ENCODE measurements at places on chromosomes 7 and 10.
A peak's percentile ranks its signal among the peaks of the same experiment; 100 is the strongest.

GRCh38 chr7:148318838-148319237 lies 271.7 kb upstream of the C7orf33 start:
- DNase-seq, result no peak

DNA sequence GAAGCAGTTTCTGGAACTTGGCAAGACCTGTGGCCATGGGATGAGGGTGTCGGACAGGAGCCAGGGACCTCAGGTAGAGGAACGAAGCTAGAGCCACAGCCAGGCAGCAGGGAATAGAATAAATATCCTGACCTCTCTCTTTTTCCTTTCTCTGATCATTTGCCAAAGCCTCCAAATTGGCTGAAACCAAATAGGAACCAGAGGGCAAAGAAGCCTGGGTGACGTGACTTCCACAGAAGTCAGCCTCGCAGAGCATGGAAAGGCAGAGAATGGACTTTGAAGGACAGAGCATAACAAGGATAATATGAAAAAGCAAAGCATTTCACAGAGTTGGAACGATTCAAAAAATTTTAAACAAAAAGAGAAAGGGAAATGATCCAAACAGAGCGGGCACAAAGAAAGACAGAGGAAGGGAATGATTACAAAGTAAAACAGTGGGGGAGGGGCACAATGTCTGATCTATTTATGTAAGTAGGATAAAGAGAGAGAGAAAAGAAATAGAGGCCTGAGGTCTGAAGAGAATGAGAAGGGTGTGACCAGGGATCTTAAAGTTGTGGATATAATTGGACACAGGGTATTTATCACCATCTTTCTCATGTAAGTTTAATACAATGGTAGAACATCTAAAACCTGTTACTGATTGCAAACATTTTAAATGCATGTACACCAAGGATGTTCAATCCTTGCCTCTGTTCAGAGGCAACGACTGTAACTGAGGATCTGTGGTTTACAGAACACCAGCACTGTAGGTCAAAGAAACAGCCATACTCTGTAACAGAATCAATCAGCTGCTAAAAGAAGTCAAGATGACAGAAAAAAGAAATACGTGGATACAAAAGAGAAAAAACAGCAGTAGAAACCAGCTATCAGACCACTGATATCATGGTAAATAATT lies 4.5 kb upstream of the ZEB1 start:
- no peak for DNase-seq

DNA sequence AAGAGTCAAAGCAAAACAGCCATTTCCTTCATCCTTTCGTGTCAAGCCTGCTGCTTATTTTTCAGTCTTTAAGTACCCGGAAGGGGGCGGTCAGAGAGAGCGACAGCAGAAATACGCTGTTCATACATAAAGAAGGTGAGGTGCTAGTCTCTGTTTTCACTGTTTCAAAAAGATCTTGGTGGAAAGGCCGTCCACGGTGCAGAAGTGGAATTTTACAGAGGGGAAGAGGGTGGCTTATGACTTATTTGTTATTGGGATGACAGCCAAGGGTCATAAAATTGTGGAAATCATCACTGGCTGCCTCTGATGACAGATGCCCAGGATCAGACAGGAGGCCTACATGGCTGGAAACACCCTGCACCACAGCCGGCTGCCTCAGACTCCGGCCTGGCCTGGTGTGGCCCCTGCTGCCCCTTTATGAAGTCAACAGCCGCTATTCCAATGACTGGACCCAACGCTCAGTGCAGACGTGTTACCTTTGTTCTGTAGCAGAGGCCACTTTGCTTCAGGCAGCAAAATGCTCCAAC lies 57.0 kb downstream of the HIPK2 start:
- DNase-seq, result peak; percentile 70

DNA sequence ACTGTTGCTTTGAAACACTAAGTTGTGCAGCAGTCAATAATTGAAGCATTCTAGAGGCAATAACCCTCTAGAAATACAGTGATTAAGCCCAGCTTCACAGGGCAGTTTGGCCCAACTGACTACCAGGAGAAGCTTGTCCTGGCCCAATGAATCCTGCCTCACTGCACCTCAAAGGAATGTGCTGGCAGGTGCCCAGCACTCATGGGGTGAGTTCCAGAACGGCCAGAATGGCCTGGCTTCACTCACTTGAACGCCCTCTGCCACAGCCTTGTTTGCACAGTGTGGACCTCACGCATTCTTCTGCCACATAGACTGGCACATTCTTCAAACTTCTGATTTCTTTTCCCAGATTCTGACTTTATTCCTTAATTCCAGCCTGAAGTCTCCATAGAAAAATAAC lies 6.6 kb upstream of the ITIH2 start:
- DNase-seq, result peak; percentile 81

DNA sequence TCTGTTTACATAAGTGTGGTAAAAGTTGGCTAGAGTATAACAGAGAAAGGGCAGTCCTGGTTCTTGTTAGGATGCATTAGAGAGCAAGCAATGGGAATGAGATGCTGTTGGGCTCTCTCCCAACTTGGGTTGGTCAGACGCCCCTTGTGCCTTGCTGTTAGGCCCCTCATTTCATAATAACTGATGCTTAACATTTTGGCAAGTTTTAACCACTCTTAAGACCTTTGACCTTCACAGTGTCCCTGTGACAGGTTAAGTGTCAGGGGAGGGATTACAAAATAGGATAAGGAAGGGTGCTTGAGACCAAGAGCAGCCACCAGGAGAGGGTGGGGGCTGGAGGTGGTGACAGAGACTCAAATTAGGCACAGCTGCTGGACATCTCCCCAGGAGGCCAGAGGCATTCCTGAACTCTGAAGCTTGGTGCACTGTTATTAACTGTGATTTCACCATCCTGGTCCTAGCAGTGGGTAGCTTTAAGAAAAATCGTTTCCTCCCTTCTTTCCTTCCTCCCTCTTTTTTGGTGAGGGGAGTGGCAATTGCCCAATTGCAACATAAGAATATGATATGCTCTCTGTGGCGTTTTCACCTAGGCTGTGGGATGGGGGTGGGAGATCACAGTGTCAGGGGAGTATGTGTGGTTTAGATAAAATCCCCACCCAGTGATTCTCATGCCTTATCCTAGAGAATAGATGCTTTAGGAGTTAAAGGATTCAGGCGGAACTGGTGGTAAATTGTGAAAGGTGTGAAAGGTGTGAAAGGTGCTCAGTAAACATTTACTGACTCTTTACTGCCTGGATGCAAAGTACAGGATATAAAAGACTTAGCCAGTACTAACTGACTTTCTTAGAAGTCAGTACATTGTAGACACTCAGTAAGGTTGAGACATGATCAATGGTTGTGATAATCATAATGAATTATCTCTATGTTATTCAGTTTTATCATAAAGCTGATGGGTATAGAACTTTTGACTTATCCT lies 270.5 kb downstream of the BICC1 start:
- DNase-seq, result no peak

DNA sequence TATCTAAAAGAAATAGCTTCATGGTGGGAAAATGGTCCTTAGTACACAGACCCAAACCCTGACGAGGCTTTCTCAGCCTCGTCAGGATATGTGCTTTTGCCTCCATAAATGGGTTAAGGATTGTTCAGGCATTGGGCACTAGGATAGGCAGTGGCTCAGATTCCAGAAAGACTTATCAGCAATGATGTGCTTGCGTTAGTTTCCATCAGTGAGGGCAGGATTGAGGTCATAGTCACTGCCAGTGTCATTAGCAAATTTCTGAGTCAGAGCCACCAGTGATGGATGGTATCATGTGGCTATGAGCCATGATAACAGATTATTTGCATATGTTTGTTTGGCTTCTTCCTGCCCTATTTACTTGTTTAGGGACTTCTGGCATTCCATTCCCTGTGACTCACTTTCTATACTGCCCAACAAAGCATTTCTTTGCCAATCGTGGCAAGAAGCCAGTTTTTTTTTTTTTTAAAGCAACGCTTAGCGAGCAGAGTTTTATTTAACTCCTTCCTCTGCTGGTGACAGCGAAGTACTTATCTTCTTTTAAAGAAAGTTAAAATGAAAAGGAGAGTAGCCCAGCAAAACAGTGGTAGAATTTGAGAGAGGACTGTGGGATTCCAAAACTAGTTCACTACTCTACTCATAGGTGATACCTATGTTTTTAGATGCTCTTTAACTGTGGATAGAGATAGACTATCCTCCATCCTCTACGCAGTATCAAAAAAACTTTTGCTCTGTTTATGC lies 44.4 kb downstream of the MYPN start:
- peak; percentile 84 for DNase-seq

DNA sequence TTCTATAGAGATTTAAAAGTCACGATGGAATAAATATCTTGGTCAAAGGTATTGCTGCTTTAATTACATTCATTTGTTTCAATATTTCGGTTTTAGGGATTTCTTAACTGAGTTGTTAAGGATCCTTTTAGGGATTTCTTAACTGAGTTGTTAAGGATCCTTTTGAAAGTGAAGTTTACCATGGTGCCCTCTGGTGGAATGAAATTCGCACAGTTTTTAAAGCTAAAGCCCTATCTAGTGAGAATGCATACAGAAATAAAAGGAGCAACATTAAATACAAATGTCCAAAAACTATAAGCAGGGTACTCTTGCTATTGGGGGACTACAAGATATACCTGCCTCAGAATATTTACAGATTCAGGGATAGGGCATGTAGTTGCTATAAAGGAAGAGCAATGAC lies 193.7 kb downstream of the RNLS start:
- DNase-seq, result no peak

DNA sequence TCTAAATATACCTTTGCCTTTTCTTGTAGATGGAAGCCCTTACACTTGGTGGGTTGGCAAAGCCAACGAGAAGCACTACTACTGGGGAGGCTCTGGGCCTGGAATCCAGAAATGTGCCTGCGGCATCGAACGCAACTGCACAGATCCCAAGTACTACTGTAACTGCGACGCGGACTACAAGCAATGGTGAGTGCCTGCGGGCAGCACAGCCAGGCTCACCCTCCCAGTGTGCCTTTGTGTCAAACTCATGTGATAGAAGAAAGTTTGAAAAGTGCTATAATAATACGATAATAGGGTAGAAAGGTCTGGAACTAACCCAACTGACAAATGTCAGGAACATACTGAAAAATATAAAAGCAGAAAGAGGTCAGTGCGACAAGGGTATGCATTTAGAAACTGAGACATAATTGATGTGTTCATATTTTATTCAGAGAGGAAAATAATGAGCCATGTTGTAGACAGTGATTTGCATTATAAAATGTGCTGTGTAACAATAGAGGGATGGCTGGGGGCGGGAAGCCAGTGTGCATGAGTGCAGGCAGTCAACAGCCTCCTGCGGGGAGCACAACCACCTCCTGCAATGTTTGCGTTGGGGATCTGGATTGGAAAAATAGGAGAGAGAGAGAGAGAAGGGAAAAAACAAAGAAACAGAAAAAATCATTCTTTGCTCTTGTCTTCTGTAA lies 686.9 kb upstream of the C7orf33 start:
- no peak for DNase-seq

DNA sequence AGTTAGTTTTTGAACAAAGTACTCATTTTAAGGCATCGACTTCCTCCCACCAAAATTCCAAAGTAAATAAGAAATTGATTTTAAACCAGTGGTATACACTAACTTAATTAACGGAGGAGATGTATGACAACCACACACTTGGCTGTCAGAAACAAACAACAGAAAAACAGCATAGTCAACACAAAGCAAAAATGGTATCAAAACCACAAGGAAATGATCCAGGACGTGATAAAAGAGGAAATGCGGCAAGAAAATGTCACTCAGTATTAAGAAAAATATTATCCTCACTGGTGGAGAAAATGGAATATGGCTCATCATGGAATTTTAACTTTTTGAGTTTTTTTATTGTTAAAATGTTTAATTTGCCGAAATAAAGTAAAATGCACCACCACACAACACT lies 17.5 kb downstream of the KIAA1549 start:
- no peak for DNase-seq

DNA sequence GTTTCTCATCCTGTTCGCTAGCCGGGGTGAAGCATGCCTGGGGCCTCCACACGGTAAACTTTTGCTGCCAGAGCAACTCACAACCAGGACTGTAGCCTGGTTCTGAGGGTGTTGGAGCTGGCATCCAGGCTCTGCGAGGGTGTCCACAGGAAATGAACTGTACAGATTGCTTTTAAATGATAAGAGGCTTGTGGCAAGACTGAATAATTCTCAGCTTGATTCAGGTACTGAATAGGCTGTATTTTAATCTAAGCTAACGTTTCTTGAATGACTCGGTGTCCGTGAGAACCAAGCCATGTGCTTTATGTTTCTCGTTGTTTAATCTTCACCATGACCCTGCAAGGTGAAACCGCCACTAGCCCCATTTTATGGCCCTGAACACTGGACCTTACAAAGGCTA lies 49.3 kb downstream of the EEPD1 start:
- no peak for DNase-seq

GRCh38 chr10:102347236-102347828 lies 48.2 kb upstream of the NFKB2 start:
- DNase-seq, result no peak

- DNase-seq, result no peak
Measured at GRCh38 chr10:59674215-59674836, 35.3 kb downstream of the SLC16A9 start.

DNA sequence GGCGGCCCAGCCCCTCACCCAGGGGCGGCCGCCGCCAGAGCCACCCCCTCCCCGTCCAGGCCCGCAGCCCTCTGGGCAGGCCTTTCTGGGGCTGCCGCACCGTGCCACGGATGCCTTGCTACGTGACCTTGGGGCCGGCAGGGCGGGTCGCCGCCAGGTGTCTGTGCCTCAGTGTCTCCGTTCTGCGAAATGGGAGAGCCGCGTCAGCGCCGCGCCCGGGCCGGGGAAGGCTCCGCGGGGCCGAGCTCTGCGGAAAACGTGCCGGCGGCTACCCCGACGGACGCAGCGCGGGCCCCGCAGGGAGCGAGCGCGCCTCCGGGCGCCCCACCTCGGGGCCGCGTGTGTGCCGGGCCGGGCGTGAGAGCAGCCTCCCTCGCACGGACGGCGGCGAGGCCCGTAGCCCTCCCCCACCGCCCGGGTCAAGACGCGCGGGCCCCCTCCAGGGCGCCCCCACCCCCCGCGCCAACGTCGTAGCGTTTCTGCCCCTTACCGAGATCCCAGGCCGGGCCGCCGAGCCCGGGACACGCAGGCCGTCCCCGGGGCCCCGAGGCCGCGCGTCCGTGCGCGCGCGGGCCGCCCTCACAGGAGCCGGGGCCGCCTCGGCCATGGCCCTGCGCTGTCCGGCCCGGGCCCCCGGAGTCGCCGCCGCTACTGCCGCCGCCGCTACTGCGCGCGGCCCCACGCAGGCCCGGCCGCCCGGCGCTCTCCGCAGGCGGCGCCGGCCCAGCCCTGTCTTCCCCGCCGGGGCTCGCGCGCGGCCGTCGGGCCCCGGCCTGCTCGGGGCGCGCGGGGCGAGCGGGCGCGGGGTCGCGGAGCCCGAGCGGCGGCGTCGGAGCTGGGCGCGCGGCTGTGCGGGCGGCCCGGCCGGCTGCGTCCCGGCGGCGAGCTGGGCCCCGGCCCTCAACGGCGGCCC lies 1.1 kb downstream of the ZNF777 start:
- no peak for DNase-seq

GRCh38 chr7:16040346-16040745 lies 353.9 kb upstream of the MEOX2 start:
- no peak for DNase-seq

GRCh38 chr7:108222236-108222892 lies 92.2 kb upstream of the LAMB4 start:
- DNase-seq, result no peak

GRCh38 chr10:11373717-11374171 lies 237.7 kb downstream of the USP6NL start:
- DNase-seq, result no peak
